ENCODE measurements at places on chromosomes 7 and 10. TPM values are rescaled to one million over a fixed set of nuclear protein-coding genes. Genes with fewer than 3 reads are reported as not detected.

The FAM180A gene
- total RNA-seq = 0.14 TPM

The GGCT gene
- 74.5 TPM for total RNA-seq

The INHBA gene
- total RNA-seq = 8.5 TPM

The LUC7L2 gene
- 75.5 TPM for total RNA-seq

The DNAJC2 gene
- total RNA-seq = 27.7 TPM

The FAM107B gene
- 18.5 TPM for total RNA-seq

The PPP1R3A gene
- not detected for total RNA-seq

The CRPPA gene
- total RNA-seq = 0.34 TPM

The CYP3A4 gene
- not detected for total RNA-seq

The CTAGE6 gene
- not detected for total RNA-seq

The CSTF2T gene
- 12.6 TPM for total RNA-seq

The TUBB8 gene
- total RNA-seq = not detected

The DHTKD1 gene
- 24.6 TPM for total RNA-seq

The CCDC146 gene
- 6.8 TPM for total RNA-seq

The GRID2IP gene
- total RNA-seq = 0.14 TPM

The PTPRE gene
- 30.3 TPM for total RNA-seq

The SCART1 gene
- 0.64 TPM for total RNA-seq

The ANK3 gene
- 40.4 TPM for total RNA-seq

The TMEM176A gene
- not detected for total RNA-seq

The TMEM213 gene
- total RNA-seq = not detected

The WNT8B gene
- total RNA-seq = not detected

The MSMB gene
- total RNA-seq = 0.34 TPM

The DEPP1 gene
- total RNA-seq = 3.7 TPM

The SCIN gene
- total RNA-seq = 3.2 TPM

The HMX3 gene
- total RNA-seq = 0.07 TPM

The RASA4B gene
- total RNA-seq = 1.0 TPM

The TDRD1 gene
- total RNA-seq = not detected

The NPC1L1 gene
- total RNA-seq = under 0.01 TPM

The TAF6 gene
- total RNA-seq = 23.6 TPM

The SLC39A12 gene
- total RNA-seq = not detected

The TRPV5 gene
- total RNA-seq = not detected

The ATRNL1 gene
- under 0.01 TPM for total RNA-seq

The ITGA8 gene
- total RNA-seq = not detected

The PPP1R9A gene
- total RNA-seq = 0.34 TPM

The MLXIPL gene
- total RNA-seq = 0.14 TPM

The MYO1G gene
- 0.34 TPM for total RNA-seq

The BLVRA gene
- 26.7 TPM for total RNA-seq

The PRLHR gene
- not detected for total RNA-seq

The MEIG1 gene
- total RNA-seq = not detected

The OR2A42 gene
- not detected for total RNA-seq

The ABCA13 gene
- total RNA-seq = 4.9 TPM

The CUBN gene
- total RNA-seq = 0.71 TPM

The TMEM196 gene
- not detected for total RNA-seq

Measured in nasal cavity respiratory epithelium epithelial cell of viscerocranial mucosa (primary cell).